Fibroblast of the conjunctiva (primary cell): ENCODE measurements at places on chromosomes 3 and 15.
A peak's percentile ranks its signal among the peaks of the same experiment; 100 is the strongest.

- no peak for DNase-seq
Observed at GRCh38 chr3:60469481-60469880, 781.8 kb downstream of the FHIT start.

GRCh38 chr3:67979342-67979741 lies 324.9 kb upstream of the SUCLG2 start:
- DNase-seq = no peak

DNA sequence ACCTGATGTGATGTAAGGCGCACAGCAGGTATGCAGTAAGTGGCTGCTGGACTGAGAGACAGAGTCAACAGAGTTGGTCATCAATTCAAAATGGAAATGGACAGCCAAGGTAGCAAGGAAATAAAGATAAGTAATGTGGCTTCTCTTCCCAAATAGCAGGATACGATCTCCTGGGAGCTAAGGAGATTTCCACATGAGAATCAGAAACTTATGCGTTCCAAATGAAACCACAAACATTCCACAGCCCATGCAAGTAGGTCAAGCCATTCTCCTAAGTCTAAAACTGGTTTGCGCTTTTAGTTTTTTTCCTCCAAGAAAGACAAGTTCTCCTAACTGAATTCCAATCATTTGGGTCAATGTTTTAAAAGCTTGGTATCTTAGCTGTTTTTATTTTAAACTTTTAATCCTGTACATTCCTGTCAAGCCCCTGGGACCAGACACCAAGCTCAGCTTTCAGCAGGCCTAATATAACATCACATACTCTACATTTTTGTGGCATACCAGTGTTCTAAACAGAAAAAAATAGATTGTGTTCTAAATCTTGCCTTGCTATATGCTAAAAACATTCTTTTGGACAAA lies 73.7 kb upstream of the TSPAN3 start:
- DNase-seq = peak; percentile 94

DNA sequence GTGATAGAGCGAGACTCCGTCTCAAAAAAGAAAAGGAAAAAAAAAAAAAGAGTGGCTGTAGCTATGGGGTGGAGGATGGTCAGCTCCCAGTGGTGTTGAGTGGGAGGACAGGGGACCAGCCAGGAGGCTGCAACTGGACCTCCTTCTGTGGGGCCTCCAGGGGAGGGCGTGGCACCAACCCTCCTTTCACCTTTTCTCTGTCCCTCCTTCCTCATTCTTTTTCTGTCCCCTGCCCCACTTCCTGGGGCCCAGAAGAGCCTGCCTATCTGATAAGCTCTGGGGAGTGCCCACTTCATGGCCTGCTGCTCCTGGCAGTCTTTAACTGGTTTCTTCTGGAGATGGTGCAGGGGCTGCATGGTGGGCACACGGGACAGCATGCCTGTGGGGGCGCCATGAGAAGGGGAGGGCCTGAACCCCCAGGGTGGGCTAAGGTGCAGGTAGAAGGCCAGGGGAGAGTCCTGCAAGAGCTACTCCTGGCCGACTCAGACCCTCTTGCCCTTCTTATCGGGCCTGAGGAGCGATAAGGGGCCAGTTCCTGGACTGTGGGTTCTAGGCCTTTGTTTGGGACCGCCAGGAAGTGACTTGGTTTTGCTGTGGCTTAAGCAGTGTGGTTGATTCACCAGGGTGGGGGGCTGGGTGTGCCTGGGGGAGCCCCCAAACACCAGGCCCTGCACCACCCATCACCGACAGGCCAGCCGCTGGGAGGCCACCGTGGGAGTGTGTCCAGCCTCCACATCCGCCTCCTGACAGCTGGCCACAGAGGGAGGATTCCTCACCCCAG lies 49.4 kb upstream of the FLNB start:
- DNase-seq = no peak

GRCh38 chr3:109644746-109645145 lies 307.4 kb upstream of the DPPA4 start:
- no peak for DNase-seq

DNA sequence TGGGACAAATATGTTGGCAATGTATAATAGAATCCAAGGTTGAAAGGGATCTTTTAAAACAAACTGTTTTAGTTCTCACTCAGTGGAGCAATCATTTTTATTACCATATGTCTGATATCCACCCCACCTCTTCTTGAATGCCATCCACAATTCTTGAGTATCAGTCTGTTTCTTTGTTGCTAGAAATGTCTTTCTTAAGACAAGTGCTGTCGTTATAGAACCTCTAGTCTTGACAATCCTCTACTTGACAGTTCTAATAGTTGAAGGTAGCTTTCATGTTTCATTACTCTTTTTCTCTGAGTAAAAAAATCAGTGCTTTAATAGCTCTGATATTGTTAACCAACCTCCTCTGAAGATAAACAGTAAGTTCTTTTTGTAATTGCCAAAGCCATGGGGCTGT lies 737.9 kb downstream of the MECOM start:
- DNase-seq = no peak

DNA sequence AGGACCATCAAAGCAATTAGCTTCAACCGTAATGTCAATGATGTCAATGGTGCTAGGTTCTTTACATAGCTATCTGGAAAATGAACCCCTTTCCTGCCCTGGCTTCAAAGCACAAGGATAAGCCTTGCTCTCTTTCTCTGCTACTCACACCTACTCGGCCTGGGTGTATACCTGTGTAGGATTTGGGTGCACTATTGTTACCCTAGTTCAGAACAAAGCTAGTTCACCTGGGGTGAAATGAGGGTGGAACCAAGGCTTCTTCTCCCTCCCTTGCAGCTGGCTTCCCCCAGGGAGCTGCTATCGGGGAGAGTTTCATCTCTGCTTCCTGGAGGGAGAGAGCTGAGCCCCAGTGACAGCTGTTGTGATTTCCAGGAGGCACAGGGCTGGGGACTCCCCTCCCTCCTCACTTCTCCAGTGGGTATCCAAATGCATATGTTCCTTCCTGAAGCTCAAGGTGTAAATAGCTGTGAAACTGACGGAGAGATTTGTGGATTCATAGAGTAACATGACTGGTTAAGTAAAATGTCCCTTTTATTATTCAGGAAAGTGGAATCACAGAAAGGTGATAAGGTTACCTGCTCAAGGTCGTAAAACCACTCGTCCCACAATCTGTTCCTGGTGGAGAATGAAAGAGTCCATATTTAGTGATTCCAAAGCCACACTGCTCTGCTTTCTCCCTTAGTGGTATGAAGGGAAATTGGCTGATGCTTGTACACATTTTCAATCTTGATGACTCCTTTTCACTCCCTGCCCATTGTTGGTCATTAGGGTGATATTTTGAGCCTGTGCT lies 11.8 kb upstream of the C3orf70 start:
- DNase-seq = no peak

GRCh38 chr3:2096216-2096615 lies 2.5 kb upstream of the CNTN4 start:
- DNase-seq = no peak

DNA sequence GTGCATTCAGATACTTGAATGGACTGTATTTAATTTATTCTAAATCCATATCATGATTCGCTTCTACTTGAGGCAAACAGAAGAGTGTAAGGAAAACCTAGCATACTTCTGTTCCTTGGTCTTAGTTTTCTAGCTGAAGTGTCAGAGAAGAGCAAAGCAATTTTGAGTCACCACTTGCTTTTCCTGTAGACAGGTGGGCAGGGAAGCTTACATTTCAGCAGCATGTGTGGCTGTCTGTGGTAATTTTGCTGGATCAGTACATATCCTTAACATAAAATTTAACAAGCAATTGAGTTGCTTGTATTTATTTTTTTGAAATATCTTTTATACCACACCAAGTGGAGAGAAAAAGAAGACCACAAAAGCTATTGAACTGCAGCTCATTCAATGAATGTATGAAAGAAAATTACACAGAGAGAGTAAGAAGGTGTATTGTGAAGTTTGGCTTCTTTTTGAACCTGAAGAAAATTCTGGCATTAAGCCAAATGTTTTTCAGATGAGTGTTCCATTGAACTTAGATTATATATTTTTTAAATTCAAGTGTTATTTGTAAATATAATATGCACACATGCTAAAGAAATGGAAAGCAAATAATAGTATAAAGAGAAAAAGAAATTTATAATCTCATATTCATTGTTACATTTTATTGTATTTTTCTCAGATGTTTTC lies 747.6 kb downstream of the NAALADL2 start:
- DNase-seq = no peak

- no peak for DNase-seq
Observed at GRCh38 chr3:119098003-119098402, 48.0 kb upstream of the TEX55 start.

DNA sequence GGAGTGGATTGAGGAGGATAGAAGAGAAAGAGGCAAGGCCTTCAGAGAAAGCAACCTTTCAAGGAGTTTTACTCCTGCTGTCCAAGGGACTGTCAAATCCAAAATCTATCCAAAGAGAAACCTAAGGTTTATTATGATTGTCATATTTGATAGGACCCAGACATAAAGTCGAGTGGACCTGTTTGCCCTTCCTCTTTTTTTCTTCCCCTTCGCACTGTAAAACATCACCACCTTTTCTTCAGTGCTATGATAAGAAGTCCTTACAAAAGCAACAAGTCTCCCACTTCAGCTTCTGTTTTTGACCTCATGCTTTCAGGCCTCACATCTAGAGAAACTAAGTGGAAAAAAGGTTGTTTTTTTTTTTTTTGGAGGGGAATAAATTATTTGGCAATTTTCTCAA lies 73.0 kb downstream of the TRPC1 start:
- DNase-seq = no peak
